NCI-H1105 (cell line): ENCODE measurements at places on chromosomes 4 and X.

GRCh38 chrX:49310371-49310770, 6.9 kb downstream of the GAGE10 start:
- no peak for DNase-seq

- DNase-seq: no peak
Observed at GRCh38 chrX:22365460-22365859, 92.7 kb downstream of the CBLL2 start.

DNA sequence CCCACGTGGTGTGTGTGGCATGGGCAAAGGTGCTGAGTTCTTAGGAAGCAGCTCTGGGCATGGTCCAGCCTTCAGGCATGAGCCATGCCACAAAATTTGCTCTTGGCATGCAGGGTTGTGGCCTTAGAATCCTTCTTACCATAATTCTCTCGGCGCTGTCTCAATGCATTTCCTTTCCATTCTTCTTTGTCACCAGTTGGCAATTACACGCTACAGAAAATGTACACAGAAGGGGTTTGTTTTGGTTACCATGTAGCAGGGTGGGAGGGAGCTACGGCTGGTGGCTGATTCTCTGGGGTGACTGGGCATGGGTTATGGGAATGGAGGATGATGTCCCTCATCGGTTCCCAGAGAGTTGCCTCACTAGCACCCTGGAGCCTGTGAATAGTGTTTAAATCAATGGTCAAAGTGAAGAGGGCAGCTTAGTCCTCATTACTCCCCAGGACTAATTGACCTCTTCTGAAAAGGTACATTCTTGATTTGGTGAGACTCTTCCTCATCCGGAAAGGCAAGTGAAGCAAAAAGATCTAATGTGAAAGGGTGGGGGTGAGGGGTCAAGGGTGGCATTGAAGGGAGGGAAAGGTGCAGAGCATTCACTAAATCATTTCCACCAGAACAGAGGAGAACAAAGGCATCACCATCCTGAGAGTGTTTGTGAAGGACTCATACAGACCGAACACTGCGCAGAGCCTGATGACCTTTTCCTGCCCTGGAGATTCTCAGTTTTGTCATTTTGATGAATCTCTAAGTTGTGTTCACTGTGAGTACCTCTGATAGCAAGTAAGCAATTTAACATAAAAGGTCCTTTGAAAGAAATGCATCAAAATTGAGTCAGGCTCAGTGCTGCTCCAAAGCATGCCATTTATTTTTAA, 199.8 kb upstream of the SFRP2 start:
- no peak for DNase-seq

- no peak for DNase-seq
Observed at GRCh38 chr4:56209767-56210166, 177.5 kb downstream of the AASDH start.

DNA sequence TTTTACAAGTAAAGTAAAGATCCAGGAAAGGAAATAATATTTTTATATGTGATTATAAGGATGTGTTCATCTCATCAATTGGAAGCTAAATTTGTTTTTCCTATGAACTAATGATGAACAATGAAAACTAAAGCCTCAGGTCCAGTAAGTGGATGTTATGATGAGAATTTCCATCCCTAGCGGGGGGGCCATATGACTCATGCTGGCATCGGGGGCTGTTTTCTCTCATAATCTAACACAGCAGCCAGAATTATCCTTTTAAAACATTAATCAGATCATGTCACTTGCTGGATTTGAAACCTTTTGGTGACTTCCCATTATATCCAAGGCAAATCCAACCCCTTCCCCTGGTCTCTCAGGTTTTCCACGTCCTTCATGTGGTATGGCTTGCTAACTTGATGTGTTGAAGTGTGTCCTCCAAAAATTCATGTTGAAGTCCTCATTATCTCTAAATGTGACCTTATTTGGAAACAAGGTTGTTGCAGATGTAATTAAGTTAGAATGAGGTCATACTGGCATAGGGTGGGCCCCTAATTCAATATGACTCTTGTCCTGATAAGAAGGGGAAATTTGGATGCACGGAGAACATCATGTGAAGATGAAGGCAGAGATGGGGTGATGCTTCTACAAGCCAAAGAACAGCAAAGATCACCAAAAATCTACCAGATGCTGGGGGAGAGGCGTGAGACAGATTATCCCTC, 96.8 kb downstream of the AKAP4 start:
- DNase-seq: no peak

DNA sequence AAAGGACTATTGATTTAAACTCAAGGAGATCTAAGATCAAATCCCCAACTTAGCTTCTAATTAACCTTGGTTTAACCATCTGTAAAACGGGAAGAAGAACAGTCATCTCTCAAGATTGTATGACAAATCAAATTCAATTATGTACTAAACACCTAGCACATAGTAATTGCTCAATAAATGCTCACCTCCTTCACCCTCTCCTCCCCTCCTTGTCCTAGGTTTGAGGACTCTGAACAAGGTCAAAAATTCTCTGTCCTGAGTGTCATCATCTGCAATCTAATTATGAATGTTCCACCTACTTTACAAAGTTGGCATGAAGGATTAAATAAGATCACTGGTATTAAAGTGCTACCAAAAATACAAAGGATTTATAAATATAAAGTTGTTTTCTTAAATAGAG, 320.1 kb upstream of the PPARGC1A start:
- DNase-seq: no peak

DNA sequence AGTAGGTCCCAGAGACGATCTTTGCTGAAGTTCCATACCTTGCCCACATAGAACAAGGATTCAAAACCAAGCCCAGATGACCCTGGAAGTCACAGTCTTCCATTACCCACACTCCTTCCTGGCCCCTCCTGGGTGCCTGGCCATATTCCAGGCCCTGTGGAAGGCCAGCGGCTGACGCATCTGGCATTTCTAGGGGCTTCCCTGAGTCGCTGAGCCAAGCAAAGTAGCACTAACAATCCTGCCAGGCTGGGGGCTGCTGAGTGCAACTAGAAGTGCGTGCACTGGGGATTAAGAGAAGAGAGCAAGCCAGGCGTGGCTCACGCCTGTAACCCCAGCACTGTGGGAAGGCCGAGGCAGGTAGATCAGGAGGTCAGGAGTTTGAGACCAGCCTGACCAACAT, 175.2 kb upstream of the CPEB2 start:
- DNase-seq: no peak

DNA sequence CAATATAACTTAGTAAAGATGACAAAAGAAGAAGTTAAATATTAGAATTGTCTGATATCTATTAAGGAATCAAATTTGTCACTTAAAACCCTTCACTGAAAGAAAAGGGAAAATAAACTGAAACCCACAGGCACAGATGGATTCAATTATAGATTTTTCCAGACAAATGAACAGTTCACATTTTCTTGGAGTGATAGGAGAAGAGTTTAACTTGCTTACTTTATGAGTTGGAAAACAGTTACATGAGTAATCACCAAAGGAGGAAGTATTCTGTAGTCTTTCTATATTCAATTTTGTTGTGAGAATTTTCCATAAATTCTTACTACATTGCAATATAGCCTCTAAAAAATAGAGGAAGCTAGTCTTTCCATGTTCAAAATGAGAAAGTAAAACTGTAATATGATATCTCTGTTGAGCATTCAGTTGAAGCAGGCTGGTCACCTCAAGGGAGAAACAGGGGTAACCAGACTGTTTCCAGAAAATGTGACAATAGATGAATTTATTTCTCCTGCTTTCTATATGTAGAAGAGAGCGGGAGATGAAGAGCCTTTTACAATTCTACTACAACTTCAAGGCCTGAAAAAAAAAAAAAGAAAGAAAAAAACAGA, 330.3 kb upstream of the EPHA5 start:
- no peak for DNase-seq

GRCh38 chr4:55251342-55251741, 94.7 kb upstream of the SRD5A3 start:
- DNase-seq: no peak

- no peak for DNase-seq
Observed at GRCh38 chrX:75067931-75068330, 88.2 kb downstream of the ABCB7 start.

DNA sequence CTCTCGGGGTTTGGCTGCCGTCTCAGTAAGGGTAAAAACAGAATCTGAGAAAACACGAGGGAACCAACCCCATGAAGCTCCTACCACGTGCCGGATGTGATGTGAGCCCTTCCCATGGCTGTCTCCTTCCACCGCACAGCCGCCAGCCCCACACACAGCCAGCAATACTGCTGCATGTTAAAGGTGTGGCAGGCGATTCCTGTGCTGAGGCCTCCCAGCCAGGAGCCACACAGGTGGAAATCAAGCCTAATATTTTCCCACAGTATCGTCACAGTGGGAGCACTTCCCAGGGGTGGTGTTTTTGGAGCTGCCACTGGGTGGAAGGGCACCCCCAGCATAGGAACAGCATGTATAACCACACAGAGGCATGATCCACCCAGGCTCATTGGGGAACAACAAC, 77.5 kb downstream of the SLC2A9 start:
- DNase-seq: no peak

DNA sequence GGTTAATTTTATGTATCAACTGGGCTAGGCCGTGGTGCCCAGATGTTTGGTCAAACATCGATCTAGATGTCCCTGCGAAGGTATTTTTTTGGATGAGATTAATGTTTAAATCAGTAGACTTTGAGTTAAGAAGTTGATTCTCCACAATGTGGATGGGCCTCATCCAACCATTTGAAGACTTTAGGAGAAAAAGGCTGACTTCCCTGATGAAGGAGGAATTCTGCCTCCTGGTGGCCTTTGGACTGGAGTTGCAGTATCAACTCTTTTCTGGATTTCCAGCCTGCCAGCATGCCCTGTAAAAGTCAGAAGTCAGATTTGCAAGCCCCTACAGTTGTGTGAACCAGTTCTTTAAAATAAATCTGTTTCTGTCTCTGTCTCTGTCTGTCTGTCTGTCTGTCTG, 91.4 kb downstream of the STK32B start:
- no peak for DNase-seq
